Liver (tissue), 10 donors: ENCODE measurements at places on chromosomes 3 and 15.

DNA sequence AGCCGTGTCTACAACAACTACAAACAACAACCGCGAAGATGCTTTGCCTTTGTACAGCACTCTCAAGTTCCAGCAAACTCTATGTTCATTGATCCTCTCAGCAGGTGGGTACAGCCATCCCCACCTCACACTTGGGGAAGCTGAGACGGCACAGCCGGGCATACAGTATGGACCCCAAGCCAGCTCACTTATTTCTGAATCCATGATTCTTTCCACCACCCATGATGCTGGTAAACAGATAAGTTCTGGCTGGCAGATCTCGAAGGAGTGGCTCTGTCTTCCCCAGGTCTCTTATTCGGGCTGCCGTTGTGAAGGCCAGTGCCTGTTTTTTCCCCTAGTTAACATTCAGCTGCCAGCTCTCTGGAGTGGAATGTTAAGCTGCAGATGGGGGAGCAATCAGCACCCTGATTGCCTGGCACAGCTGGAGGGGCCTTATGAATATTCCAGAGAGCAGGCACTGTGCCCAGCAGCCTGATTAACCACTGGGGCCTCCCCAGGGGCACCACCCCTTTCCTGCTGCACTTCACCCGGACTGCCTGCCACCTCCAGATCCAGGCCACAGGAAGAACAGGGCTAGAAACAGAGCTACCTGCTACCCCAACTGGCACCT lies 73.2 kb downstream of the CORO2B start:
- DNase-seq = no peak

- no peak for DNase-seq
Observed at GRCh38 chr3:122714273-122714672, 33.6 kb downstream of the PARP14 start.

DNA sequence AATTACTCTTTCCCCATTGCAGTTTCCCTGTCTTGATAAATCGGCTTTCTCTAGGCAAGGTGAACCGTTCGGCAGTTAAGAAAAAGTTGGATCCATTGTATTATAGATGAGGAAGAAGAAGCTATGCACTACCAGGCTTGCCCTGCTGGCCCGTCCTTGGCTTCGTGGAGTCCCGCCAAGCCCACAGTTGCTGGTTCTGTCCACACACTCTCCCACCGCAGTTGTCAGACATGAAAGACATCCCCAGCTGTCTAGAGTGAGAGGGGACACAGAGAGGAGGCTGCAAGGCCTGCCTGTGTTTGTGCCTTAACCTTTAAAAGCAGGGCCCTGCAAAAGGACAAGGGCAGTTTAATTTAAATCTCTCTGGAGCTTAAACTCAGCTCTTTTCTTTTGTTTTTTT lies 47.2 kb upstream of the PLCL2 start:
- no peak for DNase-seq

GRCh38 chr15:31263751-31264558 lies 62.7 kb upstream of the KLF13 start:
- DNase-seq = peak; percentile 92

- DNase-seq = no peak
Observed at GRCh38 chr3:33099109-33099645, 2.2 kb upstream of the GLB1 start.

DNA sequence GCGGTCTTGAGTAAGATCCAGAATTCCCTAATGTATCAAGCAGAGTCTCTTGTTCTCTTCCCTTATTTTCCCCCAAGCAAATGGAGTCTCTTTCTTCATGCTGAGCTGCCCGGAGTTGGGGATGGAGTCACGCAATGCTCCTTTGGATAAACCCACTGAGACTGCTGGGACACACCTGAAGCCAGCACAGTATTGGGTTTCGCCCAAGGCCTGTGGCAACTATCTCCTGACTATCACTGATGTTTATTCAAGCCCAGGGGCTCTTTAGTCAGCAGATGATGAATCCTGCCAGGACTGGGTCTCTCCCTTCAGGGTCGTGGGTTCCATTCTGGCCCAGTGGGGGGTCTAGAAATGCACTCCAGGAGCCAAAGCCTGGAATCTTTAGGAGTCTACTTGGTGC lies 11.3 kb downstream of the USF3 start:
- DNase-seq = no peak

DNA sequence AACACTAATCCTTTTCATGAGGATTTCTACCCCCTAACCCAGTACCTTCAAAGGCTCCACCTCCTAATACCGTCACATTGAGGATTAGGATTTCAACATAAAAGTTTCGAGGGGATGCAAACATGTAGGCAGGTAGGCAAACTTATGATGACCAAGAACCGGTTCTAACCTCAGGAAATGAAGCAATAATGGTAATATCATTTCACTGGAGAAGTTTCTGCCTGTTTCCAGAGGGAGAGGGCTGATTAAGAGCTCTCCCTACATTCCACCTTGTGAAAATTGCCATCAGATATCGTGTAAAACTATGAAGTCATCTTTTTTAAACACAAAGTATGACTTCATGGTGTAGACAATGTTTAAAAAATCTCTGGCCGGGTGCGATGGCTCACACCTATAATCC lies 31.6 kb downstream of the NKIRAS1 start:
- DNase-seq = no peak

- no peak for DNase-seq
Observed at GRCh38 chr3:99666201-99666600, 27.8 kb downstream of the COL8A1 start.

GRCh38 chr3:30760040-30760695 lies 134.3 kb downstream of the GADL1 start:
- DNase-seq = no peak

GRCh38 chr15:29677871-29678461 lies 144.3 kb downstream of the TJP1 start:
- DNase-seq = no peak

DNA sequence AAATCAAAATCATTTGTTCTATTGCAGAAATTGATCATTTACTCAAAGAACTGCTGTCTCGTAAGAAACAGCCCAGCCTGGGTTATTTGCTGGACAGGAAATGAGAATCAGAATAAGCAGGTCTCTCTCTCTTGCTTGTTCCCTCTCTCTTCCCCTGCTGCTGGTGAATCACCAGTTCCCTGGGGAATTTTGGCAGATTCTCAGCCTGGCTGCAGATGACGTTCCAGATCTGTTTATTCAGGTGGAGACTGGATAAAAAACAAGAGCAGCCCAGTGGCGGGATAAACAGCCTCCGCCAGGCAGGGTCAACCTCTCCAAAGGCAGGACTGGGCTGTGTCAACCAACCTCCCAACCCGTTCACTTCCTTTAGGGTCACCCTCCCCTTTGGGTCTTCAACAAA lies 72.1 kb downstream of the LRIG1 start:
- DNase-seq = no peak

- DNase-seq = no peak
Observed at GRCh38 chr3:64638981-64639481, 48.8 kb downstream of the ADAMTS9 start.

GRCh38 chr3:58884453-58884852 lies 165.4 kb downstream of the CFAP20DC start:
- DNase-seq = no peak

DNA sequence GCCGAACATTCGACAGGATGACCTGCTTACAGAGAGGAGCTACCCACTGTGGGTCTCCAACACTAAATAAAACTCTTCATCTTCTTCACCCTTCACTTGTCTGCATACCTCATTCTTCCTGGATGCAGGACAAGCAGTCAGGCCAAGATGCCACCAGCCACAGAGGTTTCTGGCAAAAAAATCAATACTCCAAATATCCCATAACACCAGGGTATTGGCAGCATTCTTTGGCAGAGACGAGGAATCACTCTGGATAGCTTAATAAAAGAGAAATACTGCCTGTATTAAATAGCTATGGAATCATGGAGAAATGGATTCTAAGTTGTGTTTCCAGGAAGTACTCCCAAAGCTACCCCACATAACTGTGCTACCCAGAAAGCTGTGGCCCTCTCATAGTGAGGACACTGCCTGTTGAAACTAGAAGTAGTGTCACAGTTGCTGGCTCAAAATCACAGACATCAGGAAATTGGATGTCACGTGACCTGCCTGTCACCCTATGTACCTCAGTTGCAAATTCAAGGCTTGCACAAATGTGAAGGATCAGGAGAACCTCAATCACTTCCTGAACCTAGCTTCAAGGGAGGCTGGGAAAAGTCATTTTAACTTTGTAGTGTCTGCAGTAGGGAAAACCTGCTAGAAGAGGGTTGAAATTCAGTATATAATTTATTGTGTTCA lies 11.0 kb upstream of the LRRC31 start:
- DNase-seq = no peak

GRCh38 chr15:87633525-87633924 lies 623.0 kb downstream of the NTRK3 start:
- no peak for DNase-seq

DNA sequence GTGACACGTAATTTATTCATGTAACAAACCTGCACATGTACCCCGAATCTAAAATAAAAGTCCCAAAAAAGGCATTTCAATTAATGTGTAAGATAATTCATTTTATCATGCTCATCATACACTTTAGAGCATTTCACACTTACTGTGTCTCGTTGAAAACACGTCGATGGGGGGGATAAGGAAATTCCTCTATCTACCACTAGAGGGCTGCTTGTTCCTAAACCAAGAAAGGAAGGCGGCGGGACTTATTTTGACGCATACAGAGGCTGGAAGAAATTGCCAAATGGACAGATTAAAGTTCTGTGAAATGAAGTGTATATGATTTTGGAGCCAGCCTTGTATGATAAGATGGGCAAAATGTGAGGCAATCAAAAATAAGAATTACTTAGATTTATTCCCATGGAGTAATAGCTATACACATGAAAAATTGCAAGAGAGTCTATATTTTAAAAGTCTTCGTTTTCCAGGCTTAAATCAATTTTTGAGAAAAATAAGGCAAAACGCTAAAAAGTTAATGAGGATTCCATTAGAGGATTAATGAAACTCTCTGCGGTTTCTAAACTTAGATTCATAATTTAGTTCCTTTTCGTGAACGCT lies 346.8 kb downstream of the CNTN3 start:
- DNase-seq = no peak

DNA sequence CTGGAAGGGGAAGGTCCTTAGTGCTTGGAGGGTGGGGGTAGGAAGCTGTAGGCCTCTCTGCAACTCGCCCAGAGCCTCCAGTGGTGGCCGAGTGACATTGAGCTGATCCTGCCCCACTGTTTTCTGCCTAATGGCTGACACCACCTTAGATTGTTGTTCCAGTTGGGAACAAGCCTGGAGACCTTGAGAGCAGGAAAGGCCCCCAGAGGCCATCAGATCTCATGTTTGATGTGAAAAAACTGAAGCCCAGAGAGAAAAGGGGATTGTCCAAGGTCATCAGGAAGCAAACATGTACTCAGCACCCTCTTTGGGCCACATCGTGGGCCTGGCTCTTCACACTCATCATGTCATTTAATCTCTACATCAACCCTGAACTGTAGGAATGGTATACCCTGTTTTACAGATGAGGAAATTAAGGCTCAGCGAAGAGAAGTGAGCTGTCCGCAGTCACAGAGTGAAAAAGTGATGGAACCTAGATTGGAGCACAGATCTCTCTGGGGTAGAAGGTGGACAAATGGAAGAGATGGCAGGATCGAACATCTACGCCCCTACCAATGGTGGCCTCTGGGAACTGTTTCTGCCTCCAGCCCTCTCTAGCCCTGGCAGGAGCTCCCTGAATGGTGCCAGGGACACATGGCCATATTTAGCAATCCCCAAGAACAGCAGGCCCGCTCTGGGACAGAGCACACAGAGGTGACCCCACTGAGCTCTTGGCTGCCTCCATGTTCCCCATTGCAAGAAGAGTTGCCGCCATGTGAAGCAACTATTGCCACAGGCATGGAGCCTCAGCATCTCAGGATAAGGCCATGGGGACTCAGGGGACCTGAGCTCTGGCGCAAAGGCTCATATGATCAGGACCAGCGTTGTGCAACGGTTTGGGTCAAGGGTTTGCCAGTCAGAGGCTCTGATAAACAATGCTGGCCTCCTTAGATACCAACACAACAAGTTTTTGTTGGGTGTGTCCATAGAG lies 31.6 kb upstream of the TSEN2 start:
- no peak for DNase-seq

DNA sequence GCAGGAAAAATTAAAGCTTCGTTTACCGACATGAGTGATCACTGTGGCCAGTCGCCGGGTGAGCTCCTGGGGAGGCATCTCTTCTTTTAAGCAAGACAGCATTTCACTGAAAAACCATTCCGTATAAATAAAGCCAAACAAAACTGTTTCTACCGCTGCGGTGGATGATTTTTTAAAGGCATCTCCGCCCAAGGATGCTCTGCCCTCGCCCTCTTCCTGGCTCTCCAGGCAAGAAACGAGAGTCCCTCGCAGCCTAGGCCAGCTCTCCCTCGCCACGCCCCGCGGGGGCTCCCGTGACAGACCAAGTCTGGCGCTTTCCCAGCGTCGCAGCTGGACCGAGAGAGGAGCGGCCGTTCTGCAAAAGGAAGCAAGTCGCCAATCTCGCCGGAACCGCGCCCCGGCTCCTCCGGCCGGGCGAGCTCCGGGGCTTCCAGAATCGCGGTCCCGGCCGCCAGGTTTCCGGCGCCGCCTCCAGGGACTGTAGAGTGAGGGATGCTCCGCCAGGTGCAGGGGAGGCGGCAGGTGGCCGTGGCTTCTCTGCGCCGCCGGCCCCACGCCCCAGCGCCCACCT lies 458 bp downstream of the MCF2L2 start:
- no peak for DNase-seq

DNA sequence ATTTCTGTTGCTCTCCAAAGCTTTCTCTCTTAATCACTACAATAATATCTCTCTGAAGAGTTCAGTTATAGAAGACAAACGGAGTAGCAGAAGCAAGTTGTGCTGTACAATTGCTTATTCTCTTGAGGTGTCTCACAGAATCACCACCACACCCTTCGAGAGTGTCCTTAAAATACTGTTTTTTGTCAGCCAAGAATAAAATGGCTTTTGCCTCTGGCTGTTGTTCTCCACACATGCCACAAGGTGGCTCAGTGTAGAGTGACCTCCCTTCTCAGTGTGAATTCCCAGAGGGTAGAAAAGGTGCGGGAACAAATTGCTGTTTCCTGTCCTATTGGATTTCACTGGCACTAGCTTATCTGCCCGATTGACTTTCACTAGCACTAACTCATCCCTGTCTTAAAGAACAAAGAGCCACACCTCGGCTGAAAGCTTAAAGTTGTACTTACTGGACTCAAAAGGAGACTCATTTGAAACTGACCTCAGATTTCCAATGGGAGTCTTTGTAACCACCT lies 134.2 kb upstream of the SATB1 start:
- DNase-seq = no peak

DNA sequence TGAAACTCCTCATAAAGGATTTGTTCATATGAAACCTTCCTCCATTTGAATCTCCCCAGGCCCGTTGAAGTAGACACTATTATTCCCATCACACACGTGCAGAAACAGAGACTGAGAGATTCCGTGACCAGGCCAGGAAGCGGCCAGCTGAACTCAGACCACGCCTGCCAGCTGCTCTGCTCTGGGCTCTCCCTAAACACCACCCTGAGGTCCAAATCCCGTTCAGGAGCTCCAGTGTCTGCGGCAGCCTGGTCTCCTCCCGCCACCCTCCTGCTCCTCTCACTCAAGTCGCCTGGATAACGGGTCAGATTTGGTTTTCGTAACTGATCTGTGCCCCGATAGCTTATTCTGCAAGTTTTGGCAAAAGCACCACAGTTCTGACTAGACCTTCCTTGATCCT lies 53.6 kb upstream of the SNRPA1 start:
- no peak for DNase-seq

- no peak for DNase-seq
Observed at GRCh38 chr15:80384432-80384831, 19.8 kb upstream of the ARNT2 start.

GRCh38 chr15:81433462-81433861 lies 59.4 kb upstream of the TMC3 start:
- no peak for DNase-seq
